ENCODE measurements at places on chromosomes 7 and 10.

GRCh38 chr10:33335551-33335800 is 1.0 kb upstream of the NRP1 start:
- DNase-seq: no peak

DNA sequence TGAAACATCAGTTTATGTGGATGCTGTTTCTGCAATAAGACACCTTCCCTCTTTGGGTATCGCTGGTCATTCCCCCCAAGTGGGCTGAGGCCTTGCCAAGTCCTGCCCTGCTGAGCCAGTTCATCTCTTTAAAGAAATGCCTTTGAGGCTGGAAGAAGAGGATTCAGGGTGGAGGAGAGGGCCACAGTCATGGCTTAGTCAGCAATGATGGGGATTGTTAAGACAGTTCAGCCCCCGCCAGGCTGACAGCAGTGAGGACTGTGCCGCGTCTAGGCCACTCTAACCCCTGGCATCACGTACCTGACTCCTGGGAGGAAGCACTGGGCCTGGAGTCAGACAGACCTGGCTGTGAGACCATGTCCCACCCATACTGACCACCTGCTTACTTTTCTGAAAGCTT is 48.3 kb downstream of the PNLIPRP2 start:
- no peak for DNase-seq

GRCh38 chr10:74889662-74889998 is 63.2 kb downstream of the KAT6B start:
- no peak for DNase-seq

DNA sequence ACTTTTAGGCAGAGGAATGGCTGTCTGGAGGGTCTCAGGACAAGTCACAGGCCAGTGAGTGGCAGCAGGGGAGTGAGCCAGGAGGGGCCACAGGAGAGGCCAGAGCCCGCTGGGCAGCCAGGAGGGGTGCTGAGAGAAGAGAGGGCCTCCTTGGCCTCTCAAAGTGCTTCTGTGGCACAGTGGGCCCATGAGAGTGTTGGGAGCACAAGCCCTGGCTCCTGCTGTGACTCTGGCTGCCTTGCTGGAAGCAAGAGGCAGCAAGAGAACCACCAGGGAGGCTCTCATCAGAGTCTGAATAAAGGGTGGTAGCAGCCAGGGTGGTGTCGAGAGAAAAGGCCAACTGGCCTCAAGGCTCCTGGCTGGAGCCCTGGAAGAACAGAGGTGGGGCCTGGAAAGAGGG is 91.1 kb downstream of the VOPP1 start:
- no peak for DNase-seq

DNA sequence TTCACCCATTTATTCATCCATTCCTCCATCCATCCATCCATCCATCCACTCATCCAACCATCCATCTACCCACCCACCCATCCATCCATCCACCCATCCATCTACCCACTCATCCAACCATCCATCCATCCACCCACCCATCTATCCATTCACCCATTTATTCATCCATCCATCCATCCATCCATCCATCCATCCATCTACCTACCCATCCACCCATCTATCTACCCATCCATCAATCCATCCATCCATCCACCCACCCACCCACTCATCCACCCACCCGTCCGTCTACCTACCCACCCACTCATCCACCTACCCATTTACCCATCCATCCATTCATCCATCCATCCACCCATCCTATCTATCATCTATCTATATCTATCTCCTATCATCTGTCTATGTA is 169.4 kb upstream of the SHH start:
- DNase-seq: no peak

DNA sequence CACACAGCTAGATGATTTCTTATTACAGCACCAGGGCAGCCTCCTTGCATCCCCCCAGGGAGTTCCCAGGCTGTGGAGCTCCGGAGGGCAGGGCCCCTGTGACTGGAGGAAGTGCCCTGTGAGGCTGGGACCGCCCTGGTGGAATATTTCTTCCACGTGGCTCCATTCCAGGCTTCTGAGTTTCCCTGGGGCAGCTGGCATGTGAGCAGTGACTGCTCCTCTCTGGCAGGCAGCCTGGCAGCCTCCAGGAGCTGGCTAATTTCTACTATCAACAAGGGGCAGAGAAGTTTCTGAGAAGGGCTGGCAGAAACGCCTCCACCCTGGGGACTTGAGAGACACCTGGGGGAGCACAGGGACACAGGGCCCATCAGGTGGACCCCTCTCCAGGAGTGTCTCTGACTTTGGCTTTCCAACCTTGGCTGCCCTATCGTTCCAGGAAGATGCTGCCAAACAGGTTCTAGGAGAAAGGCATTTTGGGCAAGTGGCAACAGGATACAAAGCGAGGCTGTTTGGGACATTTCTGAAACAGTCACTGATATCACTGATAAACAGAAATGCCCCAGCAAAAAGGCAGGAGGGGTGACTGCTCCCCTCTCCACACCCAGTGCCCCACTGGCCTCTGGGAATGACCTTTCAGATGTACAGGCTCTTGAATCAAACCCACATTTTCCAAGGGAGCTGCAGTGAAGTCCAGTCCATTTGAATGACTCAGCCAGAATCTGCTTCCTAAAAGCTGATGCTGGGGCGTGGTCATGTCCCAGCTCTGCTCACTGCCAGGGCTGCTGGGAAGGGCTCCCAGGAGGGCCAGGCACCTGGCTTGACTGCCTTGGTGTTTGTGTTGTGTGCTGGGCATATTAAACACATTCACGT is 16.1 kb downstream of the MYOF start:
- peak; percentile 46 for DNase-seq

GRCh38 chr7:45203459-45203858 is 45.9 kb downstream of the RAMP3 start:
- DNase-seq: no peak

- DNase-seq: no peak
Observed at GRCh38 chr10:130936851-130937250, 374.7 kb downstream of the TCERG1L start.

DNA sequence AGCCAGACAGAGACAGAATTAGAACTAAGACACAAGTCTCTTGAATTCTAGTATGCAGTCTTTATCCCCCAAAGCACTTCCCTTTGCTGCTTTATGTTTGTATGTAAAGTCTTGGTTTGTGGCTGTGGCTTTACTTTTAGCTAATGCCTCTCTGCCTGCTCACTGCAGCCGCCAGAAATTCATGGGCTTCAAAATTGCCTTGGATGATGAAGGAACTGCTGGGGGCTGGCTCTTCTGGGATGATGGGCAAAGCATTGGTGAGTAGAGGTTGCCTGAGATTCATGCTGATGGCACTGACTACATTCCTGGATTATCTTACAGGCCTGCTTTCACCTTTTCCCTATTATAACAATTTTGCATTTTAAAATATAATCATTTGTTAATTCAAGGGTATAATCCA is 10.9 kb upstream of the MGAM2 start:
- no peak for DNase-seq

GRCh38 chr7:14754631-14755030 is 147.9 kb downstream of the DGKB start:
- no peak for DNase-seq

DNA sequence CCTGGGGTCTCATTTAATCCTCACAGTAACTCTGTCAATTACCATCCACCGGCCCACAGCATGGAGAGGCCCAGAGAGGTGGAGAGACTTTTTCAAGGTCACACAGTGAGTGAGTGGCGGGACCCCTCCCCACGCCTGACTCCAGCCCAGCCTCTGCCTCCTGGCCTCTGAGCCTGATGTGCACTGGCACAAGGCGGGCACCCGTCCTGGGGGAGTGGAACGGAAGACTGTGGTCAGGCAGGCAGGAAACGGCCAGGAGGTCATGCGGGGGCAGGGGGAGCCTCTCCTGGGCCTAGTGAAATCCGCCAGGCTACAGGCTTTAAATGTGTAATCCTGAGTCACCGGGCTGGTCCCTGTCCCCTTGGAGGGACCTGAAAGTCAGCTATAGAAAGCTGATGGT is 32.2 kb downstream of the ZCCHC24 start:
- DNase-seq: no peak

DNA sequence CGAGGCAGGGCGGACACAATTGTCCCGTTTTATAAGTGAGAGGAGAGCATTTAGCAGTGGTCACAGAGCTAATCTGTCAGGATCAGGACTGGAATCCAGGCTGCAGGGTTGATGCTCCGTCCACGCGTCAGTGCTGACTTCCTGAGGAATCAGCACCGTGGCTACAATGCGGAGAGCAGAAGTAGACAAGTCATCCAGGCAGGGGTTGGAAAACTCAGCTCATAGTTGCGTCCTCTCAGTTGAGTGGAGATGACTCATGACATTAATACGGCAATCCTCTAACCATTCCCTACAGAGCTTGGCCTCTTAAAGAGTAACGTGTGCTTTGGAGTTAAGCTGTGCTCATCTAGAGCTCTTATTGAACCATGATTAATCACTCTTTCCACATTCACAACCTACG is 17.1 kb upstream of the HTR5A start:
- DNase-seq: no peak

- no peak for DNase-seq
Observed at GRCh38 chr7:114008696-114009095, 89.9 kb upstream of the PPP1R3A start.

DNA sequence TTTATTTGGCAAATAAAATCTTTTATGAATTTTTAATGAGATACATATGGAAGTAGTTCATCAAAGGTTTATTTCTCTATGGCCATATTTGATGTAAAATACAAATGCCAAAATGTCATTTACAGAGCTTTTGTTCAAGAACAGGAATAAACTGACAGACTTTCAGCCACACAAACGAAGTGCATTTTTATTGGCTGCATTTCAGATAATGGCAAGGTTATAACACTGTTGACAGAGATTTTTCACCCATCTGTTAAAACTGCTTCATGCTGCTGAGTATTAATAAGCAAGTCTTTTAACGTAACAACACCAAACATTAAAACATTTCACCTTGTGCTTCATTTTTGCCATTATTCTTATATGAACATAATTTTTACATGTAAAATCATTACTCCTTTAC is 254.4 kb downstream of the ANKRD7 start:
- no peak for DNase-seq

DNA sequence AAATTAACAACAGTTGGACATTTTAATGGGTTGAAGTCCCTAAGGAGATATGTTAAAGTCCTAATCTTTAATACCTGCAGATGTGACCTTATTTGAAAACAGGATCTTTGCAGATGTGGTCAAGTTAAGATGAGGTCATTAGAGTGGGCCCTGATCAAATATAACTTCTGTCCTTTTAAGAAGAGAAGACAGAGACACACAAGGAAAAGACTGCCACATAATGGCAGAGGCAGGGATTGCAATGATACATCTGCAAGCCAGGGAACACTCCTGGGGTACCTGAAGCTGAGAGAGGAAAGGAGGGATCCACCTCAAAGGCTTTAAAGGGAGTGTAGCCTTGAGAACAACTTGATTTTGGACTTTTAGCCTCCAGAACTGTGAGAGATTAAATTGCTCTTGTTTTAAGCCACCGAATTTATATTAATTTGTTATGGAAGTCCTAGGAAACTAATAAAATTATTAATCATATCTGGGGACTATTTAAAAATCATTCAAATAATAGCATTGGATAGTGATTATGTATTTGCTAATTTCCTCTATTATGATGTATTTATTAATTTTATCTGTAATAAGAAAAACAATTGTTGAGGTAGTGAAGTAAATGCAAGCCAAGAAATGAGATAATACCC is 700.0 kb upstream of the PCDH15 start:
- DNase-seq: peak; percentile 7

DNA sequence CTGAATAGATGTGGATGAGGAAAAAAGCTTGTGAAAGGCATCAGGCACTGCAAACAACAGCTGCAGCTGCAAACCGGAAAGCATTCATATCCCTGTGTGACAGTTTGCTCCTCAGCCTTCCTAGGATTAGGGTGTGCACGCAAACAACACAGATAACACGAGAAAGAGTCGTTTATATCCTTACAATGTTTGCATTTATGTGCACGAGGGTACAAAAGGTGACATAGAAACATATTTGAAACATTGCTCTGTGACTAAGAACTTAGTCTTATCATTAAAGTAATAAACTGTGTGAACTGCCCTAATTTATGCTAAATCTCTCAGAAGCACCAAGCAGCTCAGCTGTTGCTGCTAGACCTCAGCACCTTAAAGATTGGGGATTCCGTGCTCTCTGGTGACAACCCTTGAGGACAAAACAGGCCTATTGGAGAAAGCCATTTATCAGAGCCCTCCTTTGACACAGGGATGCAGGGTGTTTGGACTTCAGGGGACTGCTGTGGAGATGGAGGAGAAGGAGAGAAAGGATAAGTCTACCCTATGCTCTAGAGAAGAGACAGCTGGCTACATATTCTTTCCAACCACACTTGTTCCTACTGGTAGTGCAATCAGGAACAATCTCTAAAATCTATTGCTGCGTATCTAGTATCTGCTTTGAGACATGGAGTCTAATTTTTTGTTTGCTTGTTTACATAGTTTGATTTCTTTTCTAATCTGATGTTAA is 176.2 kb downstream of the GNAT3 start:
- peak; percentile 42 for DNase-seq
